ENCODE measurements at places on chromosomes 5 and 9. TPM values are rescaled to one million over a fixed set of nuclear protein-coding genes. Genes with fewer than 3 reads are reported as not detected.

GRCh38 chr9:111897601-111898137, 1.1 kb downstream of the UGCG start:
- peak overlapping the region; percentile 74 for H3K4me3 ChIP-seq
- H3K36me3 ChIP-seq, result no peaks in the 10 kb centered on the region
- DNase-seq, result peak; percentile 48
- no peaks in the 10 kb centered on the region for H3K27me3 ChIP-seq

- H3K4me3 ChIP-seq, result no peak overlapping the region
- H3K27me3 ChIP-seq, result no peaks in the 10 kb centered on the region
- no peaks in the 10 kb centered on the region for H3K4me1 ChIP-seq
- peaks cover 16% of the 10 kb centered on the region for H3K36me3 ChIP-seq
Observed at GRCh38 chr9:128385496-128386460, 14.6 kb downstream of the URM1 start.

DNA sequence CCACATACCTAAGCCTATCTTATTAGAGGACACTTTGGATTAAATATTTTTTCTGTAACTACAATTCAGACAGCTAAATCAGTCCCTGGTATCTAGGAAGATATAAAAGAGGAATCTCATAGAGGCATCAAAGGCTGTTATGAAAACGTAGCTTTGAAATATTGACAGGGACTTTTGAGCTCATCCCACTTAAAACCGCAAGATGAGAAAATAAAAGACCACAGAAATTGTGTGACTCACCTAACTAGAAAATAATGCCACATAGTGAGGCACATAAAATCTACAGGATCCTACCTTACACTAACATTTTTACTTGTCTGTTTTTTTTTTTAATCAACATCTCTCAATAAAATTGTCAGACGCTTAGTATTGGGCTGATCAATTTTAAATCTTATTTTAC, 686.5 kb upstream of the COX7C start:
- H3K27me3 ChIP-seq, result no peaks in the 10 kb centered on the region
- H3K36me3 ChIP-seq, result no peaks in the 10 kb centered on the region
- no peak for DNase-seq
- H3K4me3 ChIP-seq, result no peak overlapping the region

DNA sequence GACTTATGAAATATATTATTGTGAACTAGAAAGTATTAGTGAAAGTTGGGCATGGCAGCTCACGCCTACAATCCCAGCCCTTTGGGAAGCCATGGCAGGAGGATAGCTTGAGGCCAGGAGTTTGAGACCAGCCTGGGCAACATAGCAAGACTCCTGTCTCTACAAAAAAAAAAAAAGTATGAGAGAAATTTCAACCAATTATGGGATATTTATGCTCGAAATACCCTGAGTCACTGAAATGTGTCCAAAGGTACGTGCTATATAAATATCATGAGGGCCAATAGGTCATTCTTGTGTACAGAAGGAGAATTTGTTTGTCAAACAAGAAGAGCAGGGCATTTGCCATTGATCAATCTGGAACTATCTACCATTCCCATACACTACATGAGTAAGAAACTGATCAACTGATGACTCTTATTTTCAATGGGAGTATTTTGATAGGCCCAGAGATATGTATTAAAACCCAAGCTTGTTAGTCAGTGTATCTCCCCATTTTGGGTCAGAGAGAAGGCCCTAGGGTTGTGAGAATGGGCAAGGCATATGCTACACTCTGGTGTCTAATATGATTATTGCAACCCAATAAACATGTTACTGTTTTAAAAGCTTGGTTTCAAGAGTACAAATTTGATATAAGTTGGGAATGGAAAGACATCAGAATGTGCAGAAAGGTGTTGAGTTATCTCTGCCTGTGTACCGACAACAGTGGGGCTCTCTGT, 21.7 kb upstream of the HOMER1 start:
- no peaks in the 10 kb centered on the region for H3K4me1 ChIP-seq
- no peak for DNase-seq
- no peak overlapping the region for H3K4me3 ChIP-seq

Gene GBGT1
- total RNA-seq, result 10.1 TPM

DNA sequence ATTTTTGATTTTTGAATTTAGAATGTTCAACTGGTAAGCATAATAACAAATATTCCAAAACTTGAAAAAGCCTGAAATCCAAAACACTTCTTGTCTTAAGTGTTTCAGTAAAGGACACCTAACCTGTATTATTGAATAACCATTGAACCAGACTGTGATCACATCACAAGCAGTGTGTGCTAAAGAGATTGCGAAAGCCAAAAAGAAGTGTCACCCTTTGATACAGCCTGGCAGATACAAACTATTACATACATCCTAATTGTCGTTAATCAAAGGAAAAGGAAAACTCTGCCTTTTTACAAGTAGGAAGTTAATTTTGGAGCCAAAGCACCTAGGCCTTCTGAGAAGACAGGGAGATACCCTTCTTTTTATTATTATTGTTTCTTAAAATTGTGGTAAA, 8.4 kb upstream of the FAM120AOS start:
- DNase-seq, result no peak
- no peak overlapping the region for H3K4me3 ChIP-seq
- no peaks in the 10 kb centered on the region for H3K27me3 ChIP-seq
- peaks cover 97% of the 10 kb centered on the region for H3K4me1 ChIP-seq

DNA sequence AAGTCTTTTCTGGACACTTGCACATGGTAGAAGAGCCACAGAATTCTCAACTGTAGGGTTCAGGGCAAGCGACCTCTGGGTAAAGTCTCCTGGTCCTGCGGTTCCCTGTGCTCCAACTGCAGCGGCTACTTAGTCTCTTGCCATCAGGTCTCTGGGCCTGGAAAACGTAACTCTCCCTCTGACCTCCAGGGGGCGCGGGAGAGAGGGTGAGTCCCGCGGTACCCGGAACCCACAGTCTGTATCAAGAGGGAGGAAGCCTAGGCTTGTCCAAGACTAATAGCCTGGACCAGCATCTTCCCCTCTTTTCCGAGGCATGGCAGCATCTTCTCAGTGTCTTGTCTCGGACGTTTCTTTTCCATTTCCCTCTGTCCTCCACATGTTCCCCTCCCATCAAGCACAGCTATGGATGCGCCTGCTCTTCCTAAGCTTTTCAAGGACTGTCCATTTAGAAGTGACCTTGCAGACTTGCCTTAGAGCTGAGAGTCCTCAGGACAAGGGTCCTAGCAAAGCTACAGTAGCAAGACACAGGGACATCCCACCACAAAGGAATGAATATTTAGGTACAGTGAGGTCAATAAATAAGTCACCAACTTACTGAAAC, 59.3 kb downstream of the FSTL4 start:
- no peak overlapping the region for H3K27ac ChIP-seq
- peak; percentile 52 for DNase-seq
- peaks cover 28% of the 10 kb centered on the region for H3K27me3 ChIP-seq
- H3K36me3 ChIP-seq, result no peaks in the 10 kb centered on the region
- H3K4me3 ChIP-seq, result no peak overlapping the region

- DNase-seq, result no peak
- H3K36me3 ChIP-seq, result no peaks in the 10 kb centered on the region
- no peaks in the 10 kb centered on the region for H3K27me3 ChIP-seq
- H3K4me3 ChIP-seq, result no peak overlapping the region
- H3K4me1 ChIP-seq, result no peaks in the 10 kb centered on the region
- H3K27ac ChIP-seq, result no peak overlapping the region
Observed at GRCh38 chr9:11064909-11065308, 452.1 kb upstream of the PTPRD start.

- H3K27ac ChIP-seq, result no peak overlapping the region
- no peaks in the 10 kb centered on the region for H3K27me3 ChIP-seq
- H3K4me3 ChIP-seq, result no peak overlapping the region
- DNase-seq, result no peak
- H3K4me1 ChIP-seq, result no peaks in the 10 kb centered on the region
Observed at GRCh38 chr5:133294380-133294779, 242.6 kb downstream of the HSPA4 start.

DNA sequence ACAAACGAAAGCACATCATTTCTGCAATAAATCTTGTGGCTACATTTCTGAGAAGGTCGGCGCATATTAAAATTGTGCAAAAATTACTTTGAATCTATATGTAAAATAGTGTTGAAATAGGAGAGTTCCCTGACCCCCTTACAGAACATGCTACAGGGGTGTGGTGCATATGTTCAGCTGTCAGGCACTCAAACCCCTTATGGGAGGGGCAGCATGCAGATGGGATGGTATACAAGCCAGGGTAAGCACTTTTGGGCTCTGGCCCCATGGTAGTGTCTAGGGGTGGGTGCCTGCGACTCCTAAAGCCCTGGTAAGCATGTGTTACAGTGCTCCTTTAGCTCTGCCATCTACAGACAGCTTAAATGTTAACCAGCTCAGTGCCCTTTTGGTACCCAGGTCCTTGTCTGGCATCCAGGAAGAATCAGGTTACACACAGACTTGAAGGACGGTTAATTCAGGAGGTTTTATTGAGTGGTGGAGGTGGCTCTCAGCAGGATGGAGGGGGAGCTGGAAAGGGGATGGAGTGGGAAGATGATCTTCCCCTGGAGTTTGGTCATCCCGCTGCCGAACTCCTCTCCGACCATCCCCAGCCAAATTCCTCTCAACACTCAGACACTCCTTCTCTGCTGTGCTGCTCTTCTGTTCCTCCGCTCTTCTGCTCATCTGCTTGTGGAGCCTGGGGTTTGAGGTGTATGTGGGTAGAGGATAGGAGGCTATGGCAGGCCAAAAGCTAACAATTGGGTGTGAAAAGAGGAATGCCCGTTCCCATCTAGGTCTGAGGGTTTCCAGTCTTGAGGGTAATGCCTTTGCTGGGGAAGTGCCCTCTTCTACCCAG, 84.6 kb upstream of the RASEF start:
- no peaks in the 10 kb centered on the region for H3K4me1 ChIP-seq
- no peak overlapping the region for H3K27ac ChIP-seq
- no peak for DNase-seq
- H3K36me3 ChIP-seq, result no peaks in the 10 kb centered on the region

GRCh38 chr9:70260007-70260443, 1.2 kb downstream of the SMC5 start:
- no peaks in the 10 kb centered on the region for H3K27me3 ChIP-seq
- H3K4me1 ChIP-seq, result peaks cover 59% of the 10 kb centered on the region
- H3K36me3 ChIP-seq, result peaks cover 9% of the 10 kb centered on the region
- peak overlapping the region; percentile 85 for H3K4me3 ChIP-seq
- DNase-seq, result peak; percentile 24

GRCh38 chr9:121204121-121204520, 2.5 kb upstream of the RAB14 start:
- DNase-seq, result no peak
- no peak overlapping the region for H3K4me3 ChIP-seq
- no peaks in the 10 kb centered on the region for H3K36me3 ChIP-seq
- peaks cover 12% of the 10 kb centered on the region for H3K4me1 ChIP-seq
- H3K27ac ChIP-seq, result no peak overlapping the region

Gene FOXD4L3
- not detected for total RNA-seq

DNA sequence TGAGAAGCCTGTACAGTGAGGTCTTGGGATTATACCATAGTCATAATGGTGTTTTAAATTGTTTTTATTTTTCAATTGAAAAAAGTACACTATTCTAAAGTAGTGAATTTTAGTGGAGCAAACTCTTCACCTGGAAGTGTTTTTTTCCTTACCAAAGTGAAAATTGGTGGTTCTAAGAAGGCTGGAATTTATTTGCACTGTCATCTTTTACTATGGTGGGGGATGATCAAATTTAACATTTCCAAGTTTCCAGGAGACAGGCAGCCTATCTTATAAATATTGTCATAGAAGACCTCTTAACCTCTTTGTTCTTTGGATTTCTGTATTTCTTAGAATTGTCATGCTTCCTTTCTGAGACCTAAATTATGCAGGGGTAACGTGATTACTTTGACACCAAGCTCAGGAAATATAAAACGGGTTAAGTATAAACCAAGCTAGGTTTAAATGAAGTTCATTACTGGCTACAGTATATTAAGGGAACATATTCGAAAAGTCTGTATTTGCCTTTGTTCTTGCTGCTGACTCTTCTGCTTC, 20.2 kb downstream of the NDFIP1 start:
- peaks cover 7% of the 10 kb centered on the region for H3K36me3 ChIP-seq
- H3K27me3 ChIP-seq, result no peaks in the 10 kb centered on the region

Gene MEIKIN
- not detected for total RNA-seq

DNA sequence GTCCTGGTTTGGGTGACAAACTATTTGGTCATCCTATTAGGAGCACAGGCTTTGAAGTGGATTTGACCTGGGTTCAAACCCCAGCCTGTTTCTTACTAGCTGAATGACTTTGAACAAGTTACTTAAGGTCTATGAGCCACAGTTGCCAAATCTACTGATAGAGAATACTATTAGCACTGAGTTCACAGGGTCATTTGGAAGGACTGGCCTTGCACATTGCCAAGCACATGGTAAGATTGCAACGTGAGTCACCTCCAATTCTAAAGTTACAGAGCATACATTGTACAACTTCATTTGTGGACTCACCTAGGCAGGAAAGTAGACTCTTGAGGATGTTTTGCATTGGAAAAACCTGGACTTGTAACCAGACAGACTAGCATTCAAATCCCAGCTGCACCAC, 38.9 kb downstream of the MFAP3 start:
- H3K4me3 ChIP-seq, result no peak overlapping the region
- no peak overlapping the region for H3K27ac ChIP-seq
- no peak for DNase-seq
- no peaks in the 10 kb centered on the region for H3K27me3 ChIP-seq
- no peaks in the 10 kb centered on the region for H3K36me3 ChIP-seq
- no peaks in the 10 kb centered on the region for H3K4me1 ChIP-seq

Gene PDE6A
- total RNA-seq, result 1.5 TPM

DNA sequence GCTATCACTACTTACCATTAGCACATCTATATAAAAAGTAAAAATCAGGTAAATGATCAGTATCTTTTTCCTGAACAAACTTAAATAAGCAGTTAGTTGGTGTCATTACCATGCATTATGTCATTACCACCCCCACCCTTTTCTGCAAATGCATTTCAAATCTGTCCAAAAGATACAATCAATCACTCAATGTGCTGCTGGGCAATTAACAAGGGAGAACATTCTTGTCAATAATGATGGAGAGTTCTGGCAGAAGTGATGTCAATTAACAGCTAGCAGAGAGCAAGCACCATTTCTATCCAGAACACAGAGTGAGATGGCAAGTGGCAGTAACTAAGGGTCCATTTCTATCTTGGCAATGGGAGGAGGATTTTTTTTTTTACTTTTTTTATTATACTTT, 3.5 kb upstream of the PDE4D start:
- peaks cover 40% of the 10 kb centered on the region for H3K27me3 ChIP-seq
- no peaks in the 10 kb centered on the region for H3K36me3 ChIP-seq
- H3K27ac ChIP-seq, result no peak overlapping the region
- peaks cover 9% of the 10 kb centered on the region for H3K4me1 ChIP-seq
- H3K4me3 ChIP-seq, result no peak overlapping the region

Gene SLC34A3
- total RNA-seq, result not detected

DNA sequence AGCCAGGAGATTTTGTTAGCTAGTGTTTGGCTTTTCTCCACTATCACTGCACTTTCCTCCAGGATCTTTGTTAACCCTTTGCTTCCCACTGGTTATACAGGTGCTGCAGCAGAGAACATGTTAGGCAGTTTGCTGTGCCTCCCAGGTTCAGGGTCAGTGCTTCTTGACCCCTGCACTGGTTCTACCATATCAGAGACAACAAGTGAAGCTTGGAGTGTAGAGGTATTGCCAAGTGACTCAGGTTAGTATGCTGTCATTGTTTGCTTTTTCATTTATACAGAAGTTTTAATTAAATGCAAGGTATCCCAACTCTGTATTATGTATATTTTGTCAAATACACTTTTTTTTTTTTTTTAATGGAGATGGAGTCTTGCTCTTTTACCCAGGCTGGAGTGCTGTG, 68.4 kb downstream of the GAPVD1 start:
- H3K36me3 ChIP-seq, result peaks cover 55% of the 10 kb centered on the region
- H3K27ac ChIP-seq, result no peak overlapping the region
- no peak for DNase-seq
- H3K4me3 ChIP-seq, result no peak overlapping the region
- H3K27me3 ChIP-seq, result no peaks in the 10 kb centered on the region
- H3K4me1 ChIP-seq, result no peaks in the 10 kb centered on the region

Gene HTR1A
- total RNA-seq, result not detected
